ENCODE measurements at places on chromosomes 1 and 21.

DNA sequence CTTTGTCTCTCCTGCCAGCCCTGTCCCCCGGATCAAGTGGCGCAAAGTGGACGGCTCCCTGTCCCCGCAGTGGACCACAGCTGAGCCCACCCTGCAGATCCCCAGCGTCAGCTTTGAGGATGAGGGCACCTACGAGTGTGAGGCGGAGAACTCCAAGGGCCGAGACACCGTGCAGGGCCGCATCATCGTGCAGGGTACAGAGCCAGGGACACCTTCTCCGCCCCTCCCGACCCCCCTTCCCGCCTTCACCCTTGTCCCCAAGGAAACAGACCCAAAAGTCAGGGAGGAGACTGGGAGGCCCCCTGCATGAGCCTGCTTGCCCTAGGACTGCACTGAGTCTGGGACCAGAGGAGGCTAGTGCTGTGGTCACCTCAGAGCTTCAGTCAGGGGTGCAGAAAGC lies 18.2 kb downstream of the CNTN2 start:
- DNase-seq = no peak

- DNase-seq = no peak
These were observed 57.5 kb upstream of the PLPPR5 start for GRCh38 chr1:99062192-99062591.

- no peak for DNase-seq
These were observed 120.5 kb upstream of the NGF start for GRCh38 chr1:115458426-115459114.

DNA sequence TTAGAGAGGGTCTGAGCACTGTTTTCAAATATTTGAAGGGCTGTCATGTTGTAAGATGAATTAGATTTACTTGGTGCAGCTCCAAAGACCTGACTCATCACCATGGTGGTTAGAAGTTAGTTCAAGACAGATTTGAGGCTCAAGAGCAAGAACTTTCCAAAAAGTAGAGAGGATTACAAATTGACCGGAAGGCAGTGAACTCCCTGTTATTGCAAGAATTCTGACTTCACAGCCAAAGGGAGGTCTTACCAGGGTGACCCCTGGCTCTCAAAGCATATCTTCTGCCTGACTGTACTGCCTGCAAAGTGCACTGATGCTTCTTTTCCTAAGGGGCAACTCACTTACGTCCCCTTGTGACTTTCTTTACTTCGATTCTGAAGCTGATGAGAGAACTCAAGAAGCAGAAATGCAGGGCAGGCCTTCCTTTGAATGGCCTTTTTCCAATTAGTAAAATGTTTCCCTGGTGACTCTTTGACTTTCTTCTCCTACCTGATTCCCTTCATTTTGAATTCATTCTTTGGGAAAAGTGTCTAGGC lies 86.4 kb downstream of the NAV1 start:
- no peak for DNase-seq

DNA sequence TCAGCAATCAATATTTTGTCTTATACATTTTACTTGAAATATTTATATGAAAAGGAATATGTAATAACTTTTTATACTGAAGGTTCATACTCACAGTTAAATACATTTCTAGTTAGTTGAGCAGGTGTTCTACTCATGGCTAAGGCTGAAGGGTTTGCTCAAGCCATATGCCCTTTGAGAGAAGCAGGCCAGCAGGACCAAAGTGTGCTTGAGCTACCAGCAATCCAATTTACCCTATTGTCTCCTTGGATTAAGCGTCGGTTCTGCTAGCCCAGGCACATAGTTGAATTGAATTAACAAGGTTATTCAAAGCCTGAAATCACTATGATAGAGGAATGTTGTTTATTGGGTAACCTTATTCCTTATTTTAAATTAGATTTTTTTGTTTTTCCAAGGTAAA lies 151.5 kb upstream of the BACE2 start:
- no peak for DNase-seq

GRCh38 chr1:36051821-36052220 lies 32.1 kb upstream of the TEKT2 start:
- no peak for DNase-seq

DNA sequence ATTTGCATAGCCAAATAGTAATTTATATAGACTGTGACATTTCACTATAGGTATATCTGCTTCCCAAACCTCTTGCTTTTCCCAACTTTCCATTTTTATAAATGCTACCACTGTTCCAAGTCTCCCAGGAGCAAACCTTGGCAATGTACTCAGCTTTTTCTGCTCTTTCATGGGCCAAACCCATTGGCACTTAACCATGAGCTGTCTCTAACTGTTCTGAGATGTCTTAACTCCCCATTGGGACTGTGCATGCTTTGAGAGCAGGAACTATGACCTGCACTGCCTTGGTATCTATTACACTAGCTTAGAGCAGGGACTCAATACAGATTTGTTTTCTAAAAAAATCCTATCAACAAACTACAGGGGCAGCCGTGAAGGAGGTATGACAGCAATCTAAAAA lies 22.5 kb upstream of the KHDRBS1 start:
- DNase-seq = no peak

- DNase-seq = peak; percentile 46
These were observed 117.8 kb downstream of the HHAT start for GRCh38 chr1:210446479-210446878.

DNA sequence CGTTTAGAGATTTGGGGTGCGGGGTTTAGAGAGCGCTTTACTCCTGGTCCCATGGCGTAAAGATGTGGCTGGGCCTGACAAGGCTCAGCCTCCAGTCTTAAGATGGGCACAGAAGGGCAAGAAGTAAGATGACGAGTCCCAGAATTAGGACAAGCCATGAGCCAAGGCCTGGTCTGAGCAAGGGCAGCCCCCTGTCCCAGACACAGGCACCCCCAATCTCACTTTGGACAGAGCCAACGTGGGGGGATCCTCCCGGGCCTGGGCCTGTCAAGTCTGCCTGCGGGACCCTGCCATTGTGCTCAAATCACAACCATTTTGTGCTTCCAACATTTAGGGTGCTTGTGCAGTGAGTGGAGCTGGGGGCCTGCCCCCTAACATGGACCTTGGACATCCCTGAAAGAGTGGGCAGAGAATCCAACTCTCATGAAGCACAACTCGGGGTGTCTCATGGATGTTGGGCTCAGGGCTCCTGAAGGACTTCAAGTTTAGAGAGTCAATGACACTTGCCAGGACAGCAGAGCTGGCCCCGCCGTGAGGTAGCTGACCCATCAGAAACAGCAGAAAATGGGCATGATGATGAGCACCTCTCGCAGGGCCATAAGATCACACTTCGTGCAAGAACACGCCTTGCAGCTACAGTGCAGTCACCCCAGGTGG lies 52.6 kb downstream of the KIF21B start:
- no peak for DNase-seq

DNA sequence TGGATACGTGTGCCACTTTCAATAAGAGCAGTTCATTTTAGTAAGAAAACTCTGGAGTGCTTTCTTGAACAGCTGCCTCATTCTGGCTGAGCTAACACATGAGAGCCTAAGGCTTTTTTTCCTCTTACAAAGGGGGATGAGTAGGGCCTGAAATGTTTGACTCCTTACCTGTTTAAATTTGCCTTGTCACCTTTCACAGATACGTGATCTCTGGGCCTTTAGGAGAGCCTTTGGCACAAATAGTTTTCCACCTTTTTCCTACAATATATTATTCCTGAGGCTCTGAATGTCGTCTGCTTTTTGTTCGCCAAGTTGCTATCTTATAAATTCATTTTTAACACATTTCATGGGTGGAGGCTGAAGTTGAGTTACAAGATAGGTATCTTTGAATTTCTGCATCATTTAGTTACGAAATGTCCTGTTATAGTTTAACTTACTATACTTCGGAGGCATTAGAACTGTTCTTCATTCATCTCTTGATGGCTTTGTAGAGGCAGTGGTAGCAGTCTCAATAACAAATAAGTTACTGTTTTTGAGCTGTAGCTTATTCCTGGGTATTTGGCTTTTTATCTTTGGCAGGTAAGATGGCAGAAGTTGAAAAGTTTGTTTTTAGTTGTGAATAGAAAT lies 17.2 kb downstream of the UBAP2L start:
- DNase-seq = no peak

GRCh38 chr1:117695796-117696490 lies 90.1 kb downstream of the TENT5C start:
- DNase-seq = no peak

DNA sequence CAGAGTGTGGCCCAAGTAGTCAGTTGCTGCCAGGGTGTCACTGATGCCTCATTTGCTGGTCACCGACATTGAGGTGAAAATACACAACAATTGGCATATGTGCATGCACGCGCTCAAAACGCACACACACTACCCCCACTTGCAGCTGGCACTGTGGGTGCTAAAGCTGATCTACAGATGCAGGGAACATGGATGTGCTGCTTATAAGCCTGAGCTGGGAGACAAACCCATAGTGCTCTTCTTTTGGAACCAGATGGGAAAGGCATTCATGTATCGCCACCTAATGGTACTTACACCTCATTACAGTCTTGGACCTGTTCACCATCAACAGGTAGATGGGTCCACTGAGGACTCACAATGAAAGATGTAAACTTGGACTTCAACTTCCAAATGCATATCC lies 70.3 kb upstream of the CAMK1G start:
- no peak for DNase-seq

DNA sequence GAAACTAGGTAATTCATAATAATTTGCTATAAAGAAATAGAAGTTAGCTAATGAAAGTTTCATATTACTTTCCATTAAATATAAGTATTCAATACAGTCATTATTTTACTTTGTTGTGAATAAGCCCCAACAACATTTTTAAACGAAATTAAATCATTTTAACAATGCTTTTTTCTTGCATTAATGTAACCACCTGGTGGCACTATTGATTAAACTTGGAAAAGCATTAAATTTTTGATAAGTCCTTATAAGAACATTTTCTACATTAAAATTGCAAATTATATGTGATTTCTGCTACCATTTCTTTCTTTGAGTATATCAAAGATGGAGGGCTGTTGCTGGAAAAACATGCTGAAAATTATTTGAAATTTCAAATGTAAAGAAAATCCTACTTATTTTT lies 918.8 kb upstream of the TMPRSS15 start:
- DNase-seq = no peak

GRCh38 chr21:35050348-35051286 lies 1.5 kb upstream of the RUNX1 start:
- DNase-seq = no peak

DNA sequence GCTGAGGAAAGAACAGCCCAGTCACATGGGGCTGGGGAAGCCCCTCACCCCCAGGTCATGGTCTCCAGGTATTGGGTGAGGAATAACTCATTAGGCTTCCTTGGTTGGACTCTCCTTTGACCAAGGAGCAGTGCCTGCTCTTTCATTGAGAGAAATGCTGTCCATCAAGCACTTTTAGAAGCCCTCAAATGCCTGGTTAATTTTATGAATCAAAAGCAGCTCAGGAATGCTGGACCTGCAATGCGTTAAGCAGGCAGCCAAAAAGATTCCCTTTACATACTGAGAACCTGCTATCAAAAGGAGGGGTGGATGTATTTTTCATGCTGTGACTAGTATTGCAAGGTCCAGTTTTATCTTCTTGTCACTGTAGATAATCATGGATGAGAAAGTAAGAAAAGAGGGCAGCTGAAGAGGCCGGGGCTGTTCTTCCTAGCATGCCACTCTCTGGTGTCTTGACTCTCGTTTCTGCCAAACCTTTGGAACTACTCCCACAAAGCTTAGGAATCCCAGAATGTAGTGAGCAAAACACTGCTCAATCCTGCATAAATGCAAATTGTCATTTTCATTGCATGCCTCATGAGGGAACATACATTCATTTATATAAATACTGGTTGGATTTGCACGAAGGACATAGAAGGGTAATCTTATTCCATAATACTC lies 2.1 kb upstream of the CD58 start:
- DNase-seq = no peak

- no peak for DNase-seq
These were observed 24.9 kb upstream of the KCNC4 start for GRCh38 chr1:110185181-110185580.

- no peak for DNase-seq
These were observed 180.7 kb downstream of the ZNF326 start for GRCh38 chr1:90175490-90176167.

GRCh38 chr1:115952547-115952946 lies 23.8 kb upstream of the SLC22A15 start:
- DNase-seq = no peak

DNA sequence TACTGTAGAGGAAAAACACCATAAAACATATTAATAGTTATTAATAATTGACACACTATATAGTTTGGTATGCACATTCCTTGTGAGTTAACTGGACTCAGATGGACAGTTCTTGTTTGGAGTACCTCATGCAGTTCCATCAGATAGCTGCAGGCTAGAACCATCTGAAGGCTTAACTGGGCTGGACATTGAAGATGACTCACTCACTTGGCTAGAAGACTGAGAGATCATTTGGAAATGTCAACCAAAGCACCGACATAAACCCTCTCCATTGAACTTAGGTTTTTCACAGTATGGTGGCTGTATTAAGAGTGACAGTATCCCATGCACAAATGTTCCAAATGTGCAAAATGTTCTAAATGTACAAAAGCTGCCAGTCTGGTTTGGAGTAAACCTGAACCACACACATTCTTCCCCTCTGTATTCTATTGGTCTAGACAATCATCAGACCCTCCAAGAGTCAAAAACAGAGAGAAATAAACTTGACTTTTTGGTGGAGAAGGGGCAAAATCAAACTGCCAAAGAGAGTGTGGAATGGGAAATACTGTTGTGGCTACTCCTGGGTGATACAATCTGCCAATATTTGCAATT lies 708.4 kb downstream of the KCNT2 start:
- DNase-seq = no peak

GRCh38 chr1:109650609-109651008 lies 5.3 kb upstream of the GSTM4 start:
- DNase-seq = no peak

- DNase-seq = no peak
These were observed 1.6 kb upstream of the PTPN7 start for GRCh38 chr1:202162047-202162417.

- DNase-seq = no peak
These were observed 7.3 kb downstream of the GLMN start for GRCh38 chr1:92291372-92291999.

GRCh38 chr1:210757677-210758076 lies 376.3 kb downstream of the KCNH1 start:
- no peak for DNase-seq

DNA sequence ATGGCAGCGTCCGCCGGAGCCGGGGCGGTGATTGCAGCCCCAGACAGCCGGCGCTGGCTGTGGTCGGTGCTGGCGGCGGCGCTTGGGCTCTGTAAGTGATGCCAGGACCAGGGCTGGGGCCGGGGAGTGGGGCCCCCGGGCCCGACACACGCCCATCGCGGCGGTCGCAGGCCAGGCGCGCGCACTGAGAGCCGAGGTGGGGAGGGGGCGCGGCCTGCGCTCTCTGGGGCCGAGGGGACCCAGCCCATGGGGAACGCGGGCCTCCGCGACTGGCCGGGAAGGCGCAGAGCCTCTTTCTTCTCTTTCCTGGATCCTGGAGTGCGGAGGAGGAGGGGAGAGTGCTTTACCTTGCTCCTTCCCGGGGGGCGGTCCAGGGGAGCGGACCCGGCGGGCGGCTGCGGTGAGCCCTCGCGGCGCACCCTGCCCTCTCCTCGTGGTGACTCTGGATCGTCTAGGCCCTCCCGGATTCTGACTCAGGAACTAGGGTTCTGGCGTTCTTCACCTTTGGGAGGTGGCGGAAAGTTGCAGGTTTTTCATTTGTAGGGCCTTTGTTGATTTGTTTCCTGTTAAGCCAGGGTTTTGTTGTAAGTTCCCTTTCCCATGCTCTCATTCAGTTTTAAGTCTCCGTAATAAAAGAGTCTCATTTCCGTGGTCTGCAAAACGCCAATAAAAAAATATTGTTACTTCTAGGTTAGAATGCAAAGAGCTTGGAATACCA lies 529 bp downstream of the MPZL1 start:
- DNase-seq = no peak
